ENCODE measurements at places on chromosomes 16 and 17.

- ATAC-seq = peak; percentile 31
Measured at GRCh38 chr17:60817192-60817591, 139.5 kb downstream of the BCAS3 start.

GRCh38 chr17:1628856-1629503 lies 346 bp upstream of the SLC43A2 start:
- ATAC-seq = peak; percentile 83

GRCh38 chr17:47948706-47949196 lies 7.4 kb downstream of the PNPO start:
- ATAC-seq = no peak

DNA sequence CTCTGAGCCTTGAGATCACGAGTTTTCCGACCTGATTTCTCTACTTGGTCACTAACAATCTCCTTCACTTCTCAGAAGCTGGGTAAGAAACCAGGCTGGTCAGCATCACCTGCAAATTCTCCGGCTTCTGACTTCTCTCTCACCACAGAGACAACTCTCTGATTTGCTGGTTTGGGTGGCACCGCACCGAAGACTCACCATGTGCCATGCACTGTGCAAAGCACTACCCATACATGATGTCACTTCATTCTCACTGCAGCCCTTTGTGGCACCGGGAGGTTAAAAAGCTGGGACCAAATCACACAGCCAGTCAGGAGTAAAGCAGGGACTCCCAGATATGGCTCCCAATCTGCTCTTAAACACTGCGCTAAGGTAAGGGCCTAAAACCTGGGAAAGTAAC lies 647 bp downstream of the VAC14 start:
- ATAC-seq = no peak

DNA sequence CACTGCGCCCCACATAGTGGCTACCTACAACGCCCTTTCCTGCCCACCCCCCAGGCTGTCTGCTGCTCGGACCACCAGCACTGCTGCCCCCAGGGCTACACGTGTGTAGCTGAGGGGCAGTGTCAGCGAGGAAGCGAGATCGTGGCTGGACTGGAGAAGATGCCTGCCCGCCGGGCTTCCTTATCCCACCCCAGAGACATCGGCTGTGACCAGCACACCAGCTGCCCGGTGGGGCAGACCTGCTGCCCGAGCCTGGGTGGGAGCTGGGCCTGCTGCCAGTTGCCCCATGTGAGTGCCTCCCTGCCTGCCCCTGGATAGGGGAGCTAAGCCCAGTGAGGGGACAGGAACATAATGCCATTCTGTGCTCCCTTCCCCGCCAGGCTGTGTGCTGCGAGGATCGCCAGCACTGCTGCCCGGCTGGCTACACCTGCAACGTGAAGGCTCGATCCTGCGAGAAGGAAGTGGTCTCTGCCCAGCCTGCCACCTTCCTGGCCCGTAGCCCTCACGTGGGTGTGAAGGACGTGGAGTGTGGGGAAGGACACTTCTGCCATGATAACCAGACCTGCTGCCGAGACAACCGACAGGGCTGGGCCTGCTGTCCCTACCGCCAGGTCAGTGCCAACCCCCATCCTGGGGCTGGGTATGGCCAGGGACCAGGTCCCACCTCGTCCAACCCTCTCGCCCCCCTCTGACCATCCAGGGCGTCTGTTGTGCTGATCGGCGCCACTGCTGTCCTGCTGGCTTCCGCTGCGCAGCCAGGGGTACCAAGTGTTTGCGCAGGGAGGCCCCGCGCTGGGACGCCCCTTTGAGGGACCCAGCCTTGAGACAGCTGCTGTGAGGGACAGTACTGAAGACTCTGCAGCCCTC lies 7.1 kb downstream of the GRN start:
- ATAC-seq = no peak

GRCh38 chr16:2854700-2855309 lies 3.2 kb downstream of the PRSS22 start:
- ATAC-seq = no peak
